Left lung (tissue), 14 donors: ENCODE measurements at places on chromosomes 4 and X.

- peak; percentile 61 for DNase-seq
Measured at GRCh38 chrX:281166-281999, at the start of gene PLCXD1. Gene PLCXD1, plus strand, starts transcription at chrX:281381. Its CDS starts 2,807 bp downstream, at chrX:284188.

DNA sequence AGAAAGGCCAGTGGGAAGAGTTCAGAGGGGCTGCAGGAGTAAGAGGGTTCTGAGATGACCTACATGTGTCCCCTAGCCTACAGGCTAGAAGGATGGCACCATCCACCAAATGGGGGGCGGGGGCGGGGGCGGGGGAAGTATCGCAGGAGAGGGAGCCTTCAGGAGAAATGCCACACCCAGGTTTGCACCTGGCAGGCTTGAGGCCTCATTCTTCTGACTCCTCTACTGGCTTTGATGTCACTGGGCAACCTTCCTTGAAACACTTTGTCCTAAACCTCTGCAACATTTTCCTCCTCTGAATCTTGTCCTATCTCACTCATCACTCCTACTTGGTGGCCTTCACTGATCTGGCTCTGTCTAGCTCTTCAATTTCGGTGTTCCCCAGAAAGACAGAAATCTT lies 24.0 kb downstream of the CD99L2 start:
- DNase-seq, result no peak

DNA sequence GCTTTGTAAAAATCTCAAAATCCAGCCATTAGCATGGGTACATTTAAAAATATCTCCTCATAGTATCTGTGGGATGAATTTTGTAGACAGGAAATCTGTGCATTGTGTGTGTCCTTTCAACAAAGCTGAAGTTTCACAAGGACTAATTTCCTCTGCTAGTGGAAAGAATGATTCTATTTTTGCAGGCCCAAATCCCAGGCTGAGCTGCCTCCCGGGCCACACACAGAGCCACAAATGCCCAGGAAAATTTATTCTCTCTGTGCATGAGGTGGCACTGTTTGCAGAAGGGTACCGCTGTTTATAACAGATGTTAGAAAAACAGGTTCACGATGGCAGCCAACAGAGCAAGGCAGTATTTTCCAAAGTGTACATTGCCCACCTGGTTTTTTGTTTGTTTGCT lies 11.0 kb upstream of the VCX3B start:
- DNase-seq, result no peak

GRCh38 chr4:38943343-38943742 lies 75.7 kb downstream of the FAM114A1 start:
- DNase-seq, result no peak
